ENCODE measurements at places on chromosomes 7 and 10.
A peak's percentile ranks its signal among the peaks of the same experiment; 100 is the strongest.

GRCh38 chr10:122087436-122087835 is 98.5 kb downstream of the TACC2 start:
- DNase-seq = no peak

DNA sequence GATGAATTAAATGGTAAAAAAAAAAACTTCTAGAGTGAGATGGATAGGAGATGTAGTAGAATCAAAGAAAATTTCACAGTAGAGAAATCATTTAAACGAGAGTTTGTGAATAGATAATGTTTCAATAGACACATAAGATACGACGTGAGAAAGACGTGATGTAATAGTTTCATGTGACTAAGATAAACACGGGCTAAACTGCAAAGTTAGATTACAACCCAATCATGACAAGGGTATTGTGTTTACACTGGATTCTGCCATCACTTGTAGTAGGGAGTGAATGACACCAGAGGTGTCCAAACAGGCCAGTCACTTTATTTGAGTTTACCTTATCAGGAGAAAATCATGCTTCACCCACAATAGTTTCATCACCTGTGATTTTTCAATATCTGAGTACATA is 21.6 kb downstream of the SEMA3D start:
- no peak for DNase-seq

DNA sequence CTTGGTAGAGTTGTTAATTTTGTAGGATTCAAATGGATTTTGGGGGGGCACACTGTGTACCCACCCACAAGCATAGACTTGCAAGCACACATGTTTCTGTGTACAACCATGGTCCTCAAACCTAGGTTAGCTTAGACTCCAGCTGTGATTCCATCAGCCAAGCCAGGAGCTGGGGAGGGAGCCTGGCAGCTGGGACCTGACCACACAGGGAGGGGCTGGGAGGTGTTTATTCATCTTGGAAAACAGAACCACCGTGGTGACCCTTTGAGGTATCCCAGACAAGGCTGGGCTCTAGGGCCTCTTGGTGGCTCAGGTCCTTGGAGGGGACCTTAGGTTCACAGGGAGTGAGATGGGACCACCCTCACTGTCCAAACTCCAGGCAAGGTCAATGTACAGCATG is 410.3 kb downstream of the NEBL start:
- no peak for DNase-seq

DNA sequence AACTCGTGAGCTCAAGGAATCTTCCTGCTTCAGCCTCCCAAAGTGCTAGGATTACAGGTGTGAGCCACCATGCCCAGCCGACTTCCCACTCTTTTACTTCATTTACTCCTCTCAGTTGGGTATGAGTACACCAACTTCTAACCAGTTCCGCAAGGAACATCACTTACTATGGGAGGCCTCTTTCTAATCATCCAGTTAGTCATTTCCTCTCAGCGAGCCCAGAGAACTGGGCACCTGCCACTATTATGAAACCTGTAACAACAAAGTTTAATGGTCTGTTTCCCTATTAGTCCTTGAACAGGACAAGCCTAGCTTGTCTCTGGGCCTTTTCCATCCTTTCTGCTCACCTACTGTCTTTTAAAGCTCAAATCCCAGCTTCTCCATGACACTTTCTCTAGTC is 88.8 kb downstream of the DNMBP start:
- peak; percentile 80 for DNase-seq

DNA sequence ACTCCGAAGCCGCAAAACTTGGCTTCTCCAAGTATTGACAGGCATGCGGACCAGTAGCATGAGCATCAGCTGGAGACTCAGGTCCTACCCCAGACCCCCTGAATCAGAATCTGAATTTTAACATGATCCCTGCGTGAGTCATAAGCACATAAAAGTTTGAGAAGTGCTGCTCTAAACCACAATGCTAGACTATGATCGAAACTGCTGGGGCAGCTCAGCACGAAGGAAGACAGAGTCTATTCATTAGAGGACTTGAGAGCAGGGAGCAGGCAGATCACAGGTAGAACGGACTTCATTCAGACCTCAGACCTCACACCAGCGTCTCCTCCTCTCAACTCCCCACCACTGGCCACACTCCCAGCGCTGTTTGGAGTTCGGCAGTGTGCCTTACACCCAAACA is 16.9 kb downstream of the CAMK2G start:
- DNase-seq = no peak

DNA sequence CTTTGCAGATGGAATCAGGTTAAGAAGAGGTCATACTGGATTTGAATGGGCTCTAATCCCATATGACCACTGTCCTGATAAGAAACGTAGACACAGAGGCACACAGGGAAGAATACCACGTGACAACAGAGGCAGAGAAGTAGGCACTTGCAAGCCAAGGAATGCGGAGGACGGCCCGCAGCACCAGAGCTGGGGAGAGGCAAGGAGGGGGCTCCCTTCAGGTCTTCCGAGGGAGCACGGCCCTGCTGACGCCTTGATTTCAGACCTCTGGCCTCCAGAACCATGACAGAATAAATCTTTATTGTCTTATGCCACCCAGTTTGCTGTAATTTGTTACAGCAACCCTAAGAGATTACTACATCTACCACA is 44.7 kb upstream of the TMEM213 start:
- DNase-seq = no peak

DNA sequence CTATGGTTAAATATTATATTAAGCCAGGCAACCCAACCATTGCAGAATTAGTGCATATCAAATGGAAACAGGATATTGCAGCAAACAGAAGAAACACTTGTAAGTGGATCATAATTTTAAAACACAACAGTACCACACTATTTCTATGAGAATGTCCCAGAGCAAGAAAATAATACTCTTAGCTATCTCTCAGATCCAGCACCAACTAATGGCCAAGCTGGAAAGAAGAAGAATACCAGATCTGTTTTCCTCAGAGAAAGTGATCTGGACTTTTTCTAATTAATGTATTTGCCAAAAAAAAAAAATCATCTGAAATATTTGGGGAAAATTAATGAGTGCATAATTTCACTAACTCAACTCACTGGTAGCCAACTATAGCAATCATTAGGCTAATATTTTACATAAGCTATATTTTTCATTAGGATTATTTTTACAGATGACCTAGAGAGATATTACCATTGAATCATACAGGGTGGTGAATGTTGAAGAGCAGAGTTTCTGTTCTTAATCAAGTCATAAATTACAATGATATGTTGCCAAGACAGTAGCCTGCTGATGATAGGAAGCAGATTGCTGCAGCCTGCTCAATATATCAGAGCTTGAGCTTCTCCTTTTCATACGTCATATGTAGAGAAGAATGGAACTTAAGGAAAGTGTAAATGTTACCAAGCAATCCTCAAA is 995.4 kb upstream of the LRRN3 start:
- no peak for DNase-seq

DNA sequence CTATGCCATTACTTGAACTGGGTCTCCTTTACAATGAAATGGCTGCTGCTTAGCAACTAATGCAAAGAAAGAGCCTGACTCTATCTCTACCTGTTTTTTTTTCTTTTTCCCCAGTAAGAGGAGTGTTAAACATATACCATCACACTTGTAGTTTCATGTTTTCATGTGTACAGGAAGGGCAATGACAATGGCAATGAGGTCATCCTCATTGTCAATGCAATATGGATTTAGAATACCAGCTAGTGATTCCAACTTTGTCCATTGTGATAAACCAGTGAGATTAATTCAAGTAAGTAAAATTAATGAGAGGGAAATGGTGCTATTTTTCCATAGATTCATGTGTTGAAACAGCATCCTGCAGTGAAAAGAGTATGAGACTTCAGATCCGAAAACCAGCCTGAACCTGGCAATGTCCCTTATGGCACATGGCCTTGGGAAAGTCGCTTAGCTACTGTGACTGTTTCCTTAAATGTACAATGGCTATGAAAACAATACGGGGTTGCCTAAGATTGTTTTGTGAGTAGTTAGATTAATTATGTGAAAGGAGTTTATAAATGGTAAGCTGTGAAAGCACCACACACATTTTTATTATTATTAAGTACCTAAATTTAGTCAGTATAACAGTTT is 11.2 kb downstream of the DGKI start:
- DNase-seq = no peak

DNA sequence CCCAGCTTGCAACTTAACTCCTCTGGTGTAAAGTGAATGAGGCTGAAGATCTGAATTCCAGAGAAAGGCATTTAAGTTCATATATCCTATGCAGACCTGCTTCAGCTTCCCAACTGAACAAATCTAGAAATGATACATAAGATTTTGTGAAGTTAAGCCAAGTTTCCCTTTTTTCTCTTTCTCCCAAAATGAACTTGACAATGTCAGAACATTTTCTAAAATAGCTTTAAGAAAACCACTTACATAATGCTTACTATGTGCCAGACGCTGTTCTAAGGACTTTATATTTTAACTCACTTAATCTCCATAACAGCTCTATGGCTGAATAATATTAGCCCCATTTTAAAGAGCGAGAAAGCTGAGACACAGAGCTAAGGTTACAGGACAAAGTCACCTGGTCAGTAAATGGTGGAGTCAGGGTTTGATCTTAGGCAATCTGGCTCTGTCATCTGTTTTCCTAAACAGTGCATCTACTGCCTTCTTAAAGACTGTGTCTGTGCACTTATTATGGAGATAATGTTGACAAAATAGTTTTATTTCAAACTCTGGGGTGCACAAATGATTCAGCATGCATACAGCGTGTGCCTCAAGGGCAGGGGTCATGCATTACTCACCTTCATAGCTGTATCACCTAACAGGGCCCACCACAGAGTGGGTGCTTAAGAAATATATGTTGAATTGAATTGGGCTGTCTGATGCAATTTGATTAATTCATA is 66.8 kb downstream of the RHOBTB1 start:
- DNase-seq = no peak

DNA sequence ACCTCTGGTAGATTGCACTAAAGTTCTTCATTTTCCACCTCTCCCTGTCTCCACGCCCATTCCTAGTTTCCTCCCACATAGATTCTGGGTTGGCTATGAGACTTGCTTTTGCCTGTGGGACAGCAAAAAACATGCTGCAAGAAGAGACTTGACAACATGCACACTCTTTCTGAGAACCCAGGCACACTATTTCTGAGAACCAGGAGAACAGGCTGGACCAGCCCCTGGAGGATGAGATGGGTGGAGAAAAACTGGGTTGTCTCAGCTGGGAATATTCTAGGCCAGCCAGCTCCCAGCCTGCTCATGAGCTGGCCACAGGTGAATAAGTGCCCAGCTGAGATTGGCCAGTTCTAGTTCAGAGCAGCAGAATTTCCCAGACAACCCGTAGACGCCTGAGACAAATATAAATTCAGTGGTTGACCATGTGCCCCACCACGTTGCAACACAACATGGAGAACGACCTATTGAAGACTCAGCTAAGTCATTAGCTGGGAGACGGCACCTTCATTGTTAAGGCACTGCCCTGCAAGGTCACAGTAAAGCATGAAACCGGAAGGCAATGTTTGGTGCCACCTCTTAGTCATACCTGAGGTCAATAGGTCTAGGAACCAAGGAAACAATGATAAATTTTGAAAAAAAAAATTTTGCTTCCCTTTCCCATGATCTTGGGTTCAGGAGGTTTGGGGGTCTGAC is 92.7 kb upstream of the AKR1E2 start:
- no peak for DNase-seq

- no peak for DNase-seq
These were observed 7.1 kb downstream of the GATA3 start for GRCh38 chr10:8061274-8062211.

DNA sequence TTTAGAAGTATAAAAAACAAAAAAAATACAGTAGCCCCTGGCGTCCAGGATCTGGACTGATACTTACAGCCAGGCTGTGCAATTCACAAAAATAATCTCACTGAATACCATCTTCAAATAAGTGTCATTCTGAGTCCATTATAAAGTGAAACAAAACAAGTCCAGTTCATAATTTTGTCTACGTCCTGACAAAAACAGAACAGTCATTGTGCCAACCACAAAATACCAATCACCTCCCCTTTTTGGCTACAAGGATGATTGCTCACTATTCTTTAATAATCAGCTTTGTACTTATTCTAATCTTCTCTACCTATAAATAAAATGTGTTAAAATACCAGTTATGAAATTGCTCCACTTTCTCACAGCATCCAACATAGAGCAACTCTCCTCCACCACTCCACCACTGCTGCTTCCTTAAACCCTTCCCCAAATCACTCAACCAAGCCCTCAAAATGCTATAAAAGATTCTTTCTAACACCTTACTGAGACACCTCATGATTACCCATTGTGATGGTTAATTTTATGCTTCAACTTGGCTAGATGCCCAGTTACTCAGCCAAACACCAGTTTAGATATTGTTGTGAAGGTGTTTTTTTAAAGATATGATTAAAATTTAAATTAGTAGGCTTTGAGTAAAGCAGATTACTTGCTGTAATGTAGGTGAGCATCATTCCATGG is 479.8 kb upstream of the SEMA3A start:
- DNase-seq = no peak

- no peak for DNase-seq
These were observed 93.5 kb upstream of the DIP2C start for GRCh38 chr10:782751-783648.

DNA sequence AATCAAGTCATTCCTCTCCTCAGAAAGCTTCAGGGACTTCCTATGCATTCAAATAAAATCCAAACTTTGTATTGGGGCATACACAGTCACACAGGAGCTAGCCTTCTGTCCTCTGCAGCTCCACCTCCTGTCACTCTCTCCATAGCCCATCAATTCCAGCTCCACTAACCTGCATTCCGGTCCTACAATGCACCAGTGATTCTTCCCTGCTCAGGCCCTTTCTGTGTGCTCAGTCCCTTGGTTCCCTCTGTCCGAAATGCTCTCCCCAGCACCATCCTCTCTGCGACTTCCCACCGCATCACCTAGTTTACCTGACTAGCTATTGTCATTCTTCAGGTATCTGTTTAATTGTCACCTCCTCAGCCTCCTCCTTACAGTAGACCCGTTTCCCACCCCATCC is 26.4 kb upstream of the YAE1 start:
- DNase-seq = no peak

DNA sequence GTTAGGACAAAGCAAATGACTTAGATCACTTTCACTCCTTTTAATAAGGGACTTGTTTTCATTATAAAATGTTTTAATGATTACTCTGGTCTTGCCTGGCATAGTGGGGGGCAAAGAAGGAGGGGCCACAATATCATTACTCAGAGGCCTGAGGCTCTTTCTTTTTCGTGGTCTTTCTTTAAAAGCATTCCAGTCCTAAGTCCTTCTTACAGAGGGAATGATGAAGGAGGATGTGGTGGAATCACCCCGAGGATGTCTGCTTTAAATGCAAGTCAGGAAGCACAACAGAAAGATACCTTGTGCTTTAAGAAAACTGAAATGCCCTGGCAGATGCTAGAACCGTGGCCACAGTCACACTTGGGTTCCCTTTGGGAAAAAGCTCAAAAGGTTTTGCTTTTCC is 379.1 kb downstream of the INHBA start:
- DNase-seq = no peak

GRCh38 chr7:44284881-44285541 is 40.4 kb downstream of the CAMK2B start:
- DNase-seq = no peak
